ENCODE measurements at places on chromosomes 13 and 19.
A peak's percentile ranks its signal among the peaks of the same experiment; 100 is the strongest.

DNA sequence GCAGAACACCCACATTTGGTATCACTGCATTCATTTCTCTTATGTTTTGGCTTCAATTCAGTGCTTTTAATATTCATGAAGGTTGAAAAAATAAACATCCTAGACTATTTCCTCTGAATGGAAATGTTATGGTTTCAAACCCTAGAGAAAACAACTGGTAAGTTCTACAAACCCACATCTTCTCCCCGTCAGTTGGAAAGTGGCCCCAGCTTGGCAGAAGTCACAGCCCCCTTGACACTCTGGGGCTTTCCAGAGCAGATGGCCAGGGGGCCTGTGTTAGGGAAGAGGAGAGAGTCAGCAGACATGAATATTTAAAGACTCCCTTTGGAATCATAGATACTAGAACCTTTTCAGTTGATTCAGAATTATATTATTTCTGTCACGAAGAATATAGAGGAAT, 123.9 kb downstream of the SHISA2 start:
- no peak for DNase-seq

GRCh38 chr13:77213644-77214043, 113.2 kb downstream of the MYCBP2 start:
- DNase-seq: no peak

DNA sequence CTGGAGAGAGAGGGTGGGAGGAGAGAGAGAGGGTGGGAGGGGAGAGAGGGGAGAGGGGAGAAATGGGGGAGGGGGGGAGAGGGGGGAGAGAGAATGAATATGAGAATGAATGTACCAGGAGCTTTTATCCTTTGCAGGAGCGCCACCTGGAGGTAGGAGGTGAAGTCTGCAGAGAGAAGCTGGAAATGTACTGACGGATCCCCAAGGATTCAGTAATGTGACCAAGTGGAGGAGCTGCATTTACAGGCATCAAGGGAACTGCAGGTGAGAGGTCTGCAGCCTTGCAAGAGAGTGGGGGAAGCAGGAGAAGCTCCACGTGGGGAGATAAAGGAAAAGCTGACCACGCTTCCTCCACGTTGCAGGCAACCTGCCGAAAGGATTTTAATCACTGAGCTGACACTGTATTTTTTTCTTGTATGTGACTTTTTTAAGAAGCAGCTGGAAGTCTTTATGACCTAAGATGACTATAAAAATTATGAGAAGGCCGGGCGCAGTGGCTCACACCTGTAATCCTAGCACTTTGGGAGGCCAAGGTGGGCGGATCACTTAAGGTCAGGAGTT, 33.7 kb downstream of the VSTM1 start:
- peak; percentile 25 for DNase-seq

DNA sequence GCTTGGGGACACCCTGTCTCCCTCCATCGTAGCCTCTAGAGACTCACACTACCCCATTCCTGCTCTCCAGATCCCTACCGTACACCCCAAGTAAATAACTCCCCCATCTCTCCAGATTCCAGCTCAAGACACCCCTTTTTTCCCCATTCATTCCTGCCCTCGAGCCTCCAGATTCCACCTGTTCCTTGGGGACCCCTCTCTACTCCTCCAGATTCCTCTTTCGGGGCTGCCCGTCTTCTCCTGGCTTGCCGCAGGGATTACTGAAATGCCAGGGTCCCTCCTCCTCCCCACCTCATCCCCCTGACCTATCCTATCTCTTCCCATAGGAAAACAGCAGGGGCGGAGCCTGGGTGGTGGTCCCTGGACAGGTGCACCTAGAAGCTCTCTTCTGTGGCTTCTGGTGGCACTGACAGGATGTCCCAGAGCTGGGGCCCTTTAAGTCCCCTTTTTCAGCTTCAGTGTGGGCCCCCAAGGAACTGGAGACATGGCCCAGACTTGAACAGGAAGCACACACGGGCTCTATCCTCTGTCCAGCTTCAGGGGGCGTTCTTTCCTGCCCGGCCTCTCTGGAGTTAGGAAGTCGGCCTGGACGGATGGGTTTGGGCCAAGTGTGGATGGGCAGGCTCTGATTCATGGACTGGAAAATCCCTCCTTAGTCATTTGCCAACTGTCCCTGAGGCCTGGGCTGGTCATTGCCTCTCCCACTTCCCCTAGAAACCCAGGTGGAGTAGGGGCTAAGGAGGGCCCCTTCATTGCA, 1.2 kb downstream of the ZSWIM4 start:
- no peak for DNase-seq

DNA sequence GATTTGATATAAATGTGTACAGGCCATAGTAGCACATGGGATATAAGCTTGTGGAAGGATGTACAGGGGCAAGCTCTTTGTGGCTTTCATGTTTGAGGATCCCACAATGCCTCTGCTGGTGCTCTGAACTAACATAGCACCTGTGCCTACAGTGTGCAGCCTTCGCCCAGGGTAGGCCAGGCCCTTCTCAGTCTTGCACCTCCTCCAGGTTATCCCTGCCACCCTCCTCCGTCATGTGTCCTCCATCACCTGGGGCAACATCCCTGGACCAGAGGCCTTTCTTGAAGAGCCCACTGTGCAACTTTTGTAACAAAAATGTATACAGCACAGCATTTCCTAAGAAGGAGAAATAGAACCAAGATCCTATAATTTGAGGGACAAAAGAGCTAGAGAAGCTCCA, 306.8 kb downstream of the IRS2 start:
- no peak for DNase-seq

- DNase-seq: no peak
Measured at GRCh38 chr19:49793561-49793840, 19.6 kb downstream of the FUZ start.

- DNase-seq: no peak
Measured at GRCh38 chr19:35608251-35608650, 4.3 kb upstream of the HAUS5 start.

- peak; percentile 8 for DNase-seq
Measured at GRCh38 chr19:2912306-2912705, 11.6 kb downstream of the ZNF57 start.

DNA sequence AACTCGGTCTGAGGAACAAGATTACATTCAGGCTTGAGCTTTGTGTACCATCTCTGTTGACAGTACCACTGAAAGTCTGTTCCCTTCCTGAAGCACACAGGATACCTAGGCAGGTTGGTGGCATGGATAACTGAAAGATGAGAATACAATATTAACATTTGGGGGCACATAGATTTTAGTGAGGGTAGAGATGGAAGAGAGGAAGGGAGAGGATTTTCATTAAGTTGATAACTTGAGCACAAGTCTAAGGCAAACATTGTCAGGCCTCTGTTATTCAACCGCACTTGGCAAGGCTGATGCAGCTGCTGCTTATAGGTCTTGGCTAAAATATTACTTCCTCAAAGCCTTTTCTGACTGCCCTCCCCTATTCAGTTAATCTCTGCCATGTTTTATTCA, 10.9 kb downstream of the MIR17HG start:
- DNase-seq: no peak

DNA sequence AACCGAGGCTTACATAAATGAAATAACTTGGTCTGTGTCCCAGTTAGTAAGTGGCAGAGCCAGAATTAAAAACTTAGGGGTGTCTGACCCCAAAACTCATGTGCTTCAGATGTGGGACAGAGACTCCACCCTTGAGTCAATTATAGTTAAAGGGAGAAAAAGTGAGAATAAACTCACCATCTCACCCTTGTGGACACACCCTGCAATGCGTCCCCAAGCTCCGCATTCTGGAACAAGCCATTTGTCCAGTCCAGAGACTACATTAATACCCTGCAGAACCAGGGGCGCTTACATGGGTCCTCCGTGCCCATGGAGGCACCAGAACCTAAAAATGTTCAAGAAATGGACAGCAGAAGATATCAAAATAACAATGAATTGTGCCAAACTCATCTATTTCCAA, 207.0 kb upstream of the ZNF507 start:
- no peak for DNase-seq

- no peak for DNase-seq
Measured at GRCh38 chr19:29543381-29543780, 17.6 kb downstream of the VSTM2B start.

DNA sequence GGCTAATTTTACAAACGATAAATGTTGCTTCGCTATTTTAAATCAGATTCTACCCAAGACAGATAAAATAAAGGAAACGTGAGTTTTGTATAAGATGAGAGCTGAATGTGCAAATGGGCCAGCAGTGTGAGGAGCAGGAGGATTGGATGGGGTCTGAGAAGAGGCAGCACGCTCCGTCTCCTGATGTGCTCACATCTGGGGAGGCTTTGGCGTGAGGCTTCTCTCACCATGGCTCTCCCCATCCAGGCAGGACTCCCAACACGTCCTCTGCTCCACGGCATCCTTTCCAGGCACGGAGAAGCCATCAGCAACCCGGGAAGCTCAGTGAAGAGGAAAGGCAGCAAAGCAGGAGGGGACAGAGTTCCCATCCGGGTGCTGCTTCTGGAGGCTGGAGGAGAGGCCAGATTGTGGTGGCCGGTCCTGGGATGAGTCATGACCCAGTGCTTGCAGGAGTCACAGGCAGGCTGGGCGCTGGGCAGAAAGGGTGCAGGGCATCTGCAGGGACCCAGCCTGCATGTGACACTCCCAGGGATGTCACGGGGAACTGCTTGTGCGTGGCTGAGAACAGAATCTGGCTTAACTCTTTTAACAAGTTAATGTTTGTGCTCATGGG, 47.5 kb downstream of the ZNF536 start:
- no peak for DNase-seq

GRCh38 chr13:49046002-49046401, 70.3 kb downstream of the FNDC3A start:
- DNase-seq: no peak

GRCh38 chr19:29609636-29610035, 3.6 kb downstream of the POP4 start:
- no peak for DNase-seq

DNA sequence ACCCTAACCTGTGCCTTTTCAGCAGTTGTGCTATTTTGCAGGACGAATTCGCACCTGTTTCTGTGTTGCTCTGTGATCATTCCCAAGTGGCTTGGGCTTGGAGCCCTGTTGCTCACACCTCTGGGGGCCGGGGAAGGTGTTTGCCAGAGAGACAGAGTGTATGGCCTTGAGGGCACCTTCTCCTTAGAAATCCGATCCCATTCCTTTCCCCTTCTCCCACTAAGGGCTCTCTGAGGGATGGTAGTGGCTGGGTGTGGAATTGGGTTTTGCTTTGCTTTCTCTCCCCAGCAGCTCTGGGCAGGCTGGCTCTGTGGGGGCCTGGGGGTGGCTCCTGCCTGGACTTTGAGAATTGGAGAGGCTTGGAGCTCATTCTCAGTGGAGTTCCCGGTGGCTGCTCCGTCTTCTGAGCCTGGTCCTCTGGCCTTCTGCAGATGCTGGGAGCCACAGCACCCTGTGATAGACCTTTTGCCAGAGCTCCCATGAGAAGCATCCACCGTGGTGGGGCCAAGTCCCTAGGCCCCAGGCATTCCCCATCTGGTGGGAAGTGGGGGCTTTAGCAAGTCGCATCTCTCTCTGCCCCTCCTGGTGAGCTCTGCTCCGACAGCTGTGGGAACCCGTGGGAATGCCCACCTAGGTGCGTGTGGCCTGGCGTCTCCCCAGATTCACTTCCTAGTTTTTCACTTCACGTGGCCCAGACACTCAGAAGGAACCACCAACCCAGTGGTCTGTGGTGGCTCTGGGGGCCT, 26.1 kb downstream of the ATP11A start:
- DNase-seq: no peak

DNA sequence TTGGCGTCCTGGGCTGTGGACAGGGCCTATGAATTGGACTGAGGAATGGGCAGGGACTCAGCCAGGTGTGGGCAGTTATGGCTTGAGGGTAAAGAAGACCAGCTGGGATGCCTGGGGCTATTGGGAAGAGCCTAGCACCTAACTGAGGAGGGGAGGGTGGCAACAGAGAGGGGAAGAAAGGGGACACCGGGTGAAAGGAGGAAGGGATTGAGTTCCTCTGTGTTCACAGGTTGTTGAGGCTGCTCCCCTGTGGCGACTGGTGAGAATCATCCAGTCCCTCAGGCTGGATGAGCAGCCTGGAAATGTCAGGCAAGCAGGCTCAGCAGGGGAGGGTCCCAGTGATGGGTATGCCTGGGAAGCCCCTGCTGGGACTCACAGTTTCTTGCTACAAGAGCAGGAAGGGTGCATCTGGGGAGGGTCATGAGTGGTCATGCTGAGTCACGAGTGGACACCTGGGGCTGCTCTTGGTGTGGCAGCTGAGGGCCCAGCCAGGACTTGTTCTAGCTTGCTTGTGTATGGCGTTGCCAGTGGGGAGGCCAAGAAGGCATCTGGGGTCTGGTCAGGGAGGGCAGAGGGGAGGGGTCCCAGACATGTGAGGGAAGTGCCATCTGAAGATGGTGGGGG, 1.4 kb downstream of the ZNF324 start:
- no peak for DNase-seq

DNA sequence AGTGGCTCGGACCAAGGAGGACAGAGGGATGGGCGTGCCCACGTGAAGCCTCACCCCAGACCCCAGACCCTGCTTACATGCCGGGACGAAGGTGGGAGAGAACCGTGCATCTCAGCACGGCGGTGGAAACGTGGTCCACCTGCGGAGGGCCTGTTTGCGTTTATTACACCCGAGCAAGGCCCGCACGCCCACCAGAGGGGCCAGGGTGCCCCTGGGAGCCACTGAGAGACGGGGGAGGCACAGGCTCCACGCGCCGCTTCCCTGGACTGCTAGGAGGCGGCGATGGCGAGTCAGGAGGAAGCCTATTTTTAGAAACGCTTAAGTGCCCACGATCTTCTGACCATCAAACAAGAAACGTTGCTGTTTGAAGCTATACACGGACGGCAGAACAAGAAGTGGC, 80.7 kb downstream of the ATP11A start:
- DNase-seq: no peak

GRCh38 chr19:28549680-28550277, 663.2 kb downstream of the UQCRFS1 start:
- no peak for DNase-seq

DNA sequence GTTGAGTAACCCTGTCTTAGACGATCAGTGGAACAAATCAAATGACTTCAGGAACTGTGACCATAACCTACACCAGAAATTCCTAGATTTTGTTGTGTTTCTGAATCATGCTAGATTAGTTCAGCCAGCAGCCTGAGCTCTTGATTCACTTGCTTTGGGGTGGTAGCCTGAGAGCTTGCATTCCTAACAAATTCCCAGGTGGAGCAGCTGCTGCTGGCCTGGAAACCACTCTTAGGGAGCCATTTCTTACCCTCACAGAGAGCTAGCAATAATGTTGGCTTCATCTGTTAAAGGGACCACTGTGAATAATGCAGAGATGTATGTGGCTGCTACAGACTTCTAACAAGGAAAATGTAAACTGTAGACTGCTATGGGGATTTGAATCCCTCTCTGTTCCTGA, 388.1 kb upstream of the PRR20A start:
- no peak for DNase-seq

- no peak for DNase-seq
Measured at GRCh38 chr13:83906240-83906820, 24.1 kb upstream of the SLITRK1 start.

GRCh38 chr13:26821672-26822071, 61.1 kb upstream of the GPR12 start:
- no peak for DNase-seq

All from activated CD4-positive, alpha-beta T cell treated with anti-CD3 and anti-CD28 coated beads, Interleukin-2, amount 50 U/mL, for 24 hours (primary cell).